ENCODE measurements at places on chromosomes 7 and 10.

GRCh38 chr10:75932921-75933320 lies 501.5 kb downstream of the LRMDA start:
- DNase-seq, result no peak

- no peak for DNase-seq
These were observed 104.5 kb downstream of the TNS3 start for GRCh38 chr7:47477191-47478016.

GRCh38 chr7:34080513-34080912 lies 175.2 kb downstream of the BMPER start:
- DNase-seq, result no peak

- DNase-seq, result peak; percentile 43
These were observed 3.4 kb upstream of the ARHGAP22 start for GRCh38 chr10:48608279-48608681.

GRCh38 chr7:46198701-46199100 lies 277.6 kb upstream of the IGFBP3 start:
- no peak for DNase-seq

Measured in H1 (cell line).